Stimulated activated CD4-positive, alpha-beta T cell treated with anti-CD3 and anti-CD28 coated beads, Interleukin-1b, Interleukin-23, amount 100 ng/mL, for 4 hours (primary cell): ENCODE measurements at places on chromosomes 12 and 14.

- no peak for DNase-seq
These were observed 2.9 kb upstream of the BIN2 start for GRCh38 chr12:51326698-51327439.

- no peak for DNase-seq
These were observed 2.9 kb downstream of the RFX4 start for GRCh38 chr12:106585521-106586277.

GRCh38 chr12:34334953-34335743 is 312.9 kb downstream of the ALG10 start:
- no peak for DNase-seq

DNA sequence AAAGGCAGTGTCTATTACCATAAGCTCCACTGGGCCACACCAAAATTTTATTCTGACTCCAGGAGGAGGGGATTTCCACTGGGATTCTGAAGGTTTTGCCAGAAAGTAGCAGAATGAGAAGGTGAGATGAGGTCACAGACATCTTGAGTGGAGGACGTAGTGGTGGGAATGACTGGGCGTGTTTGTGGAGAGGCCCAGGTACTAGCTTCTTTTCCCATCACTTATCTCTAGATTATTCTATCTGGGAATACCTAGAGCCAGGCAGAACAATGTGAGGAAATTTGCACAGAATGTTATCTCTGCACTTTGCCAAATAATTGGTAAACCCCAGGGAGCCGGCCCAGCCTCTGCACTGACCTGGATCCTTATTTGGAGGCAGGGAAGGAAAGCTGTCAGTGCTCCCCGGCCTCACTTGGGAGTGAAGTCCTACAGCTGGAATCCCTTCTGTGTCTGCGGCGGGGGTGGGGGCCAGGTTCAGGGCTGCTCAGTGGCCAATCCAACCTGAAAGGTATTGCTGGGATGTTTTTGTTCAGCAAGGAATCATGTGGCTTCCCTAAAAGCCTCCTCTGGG is 129.4 kb downstream of the C12orf75 start:
- no peak for DNase-seq

DNA sequence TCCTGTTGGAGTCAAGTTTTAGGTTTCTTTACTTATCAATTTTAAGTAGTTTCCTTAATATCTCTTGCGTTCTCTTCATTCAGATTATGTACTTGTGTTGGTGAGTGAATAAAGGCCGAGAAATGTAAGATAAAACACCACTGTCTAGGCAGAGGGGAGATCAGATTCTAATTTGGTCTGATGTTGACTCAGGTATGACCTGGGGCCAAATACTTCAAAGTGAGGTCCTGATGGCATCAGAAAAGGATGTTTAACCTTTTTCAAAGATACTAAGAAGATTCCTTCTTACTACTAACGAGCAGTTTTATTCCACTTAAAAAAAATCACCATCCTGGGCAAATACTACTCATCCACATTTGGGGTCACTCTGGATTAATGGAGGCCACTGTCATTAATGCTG is 26.9 kb downstream of the APPL2 start:
- no peak for DNase-seq

DNA sequence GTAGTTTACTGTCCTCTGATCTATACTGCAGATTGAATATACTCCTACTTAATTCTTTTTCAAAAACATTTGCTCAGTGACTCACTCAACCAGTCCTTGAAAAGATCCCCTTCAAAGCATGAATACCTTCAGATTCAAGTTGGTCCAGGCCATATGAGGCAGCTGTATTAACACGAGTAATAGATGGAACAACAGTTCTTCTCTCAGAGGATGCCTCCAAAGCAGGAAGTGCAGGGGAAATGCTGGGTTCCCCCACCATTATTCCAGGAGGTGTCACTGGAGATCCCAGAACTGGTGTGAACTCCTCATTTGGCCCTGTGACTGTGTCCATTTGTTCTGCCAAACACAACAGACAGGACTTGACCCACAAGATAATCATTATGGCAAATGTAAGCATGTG is 20.6 kb downstream of the ARMH4 start:
- DNase-seq = no peak

- no peak for DNase-seq
These were observed 8.0 kb downstream of the LRRC74A start for GRCh38 chr14:76834241-76834661.

- DNase-seq = no peak
These were observed 127.4 kb downstream of the HMGA2 start for GRCh38 chr12:65951697-65952096.

DNA sequence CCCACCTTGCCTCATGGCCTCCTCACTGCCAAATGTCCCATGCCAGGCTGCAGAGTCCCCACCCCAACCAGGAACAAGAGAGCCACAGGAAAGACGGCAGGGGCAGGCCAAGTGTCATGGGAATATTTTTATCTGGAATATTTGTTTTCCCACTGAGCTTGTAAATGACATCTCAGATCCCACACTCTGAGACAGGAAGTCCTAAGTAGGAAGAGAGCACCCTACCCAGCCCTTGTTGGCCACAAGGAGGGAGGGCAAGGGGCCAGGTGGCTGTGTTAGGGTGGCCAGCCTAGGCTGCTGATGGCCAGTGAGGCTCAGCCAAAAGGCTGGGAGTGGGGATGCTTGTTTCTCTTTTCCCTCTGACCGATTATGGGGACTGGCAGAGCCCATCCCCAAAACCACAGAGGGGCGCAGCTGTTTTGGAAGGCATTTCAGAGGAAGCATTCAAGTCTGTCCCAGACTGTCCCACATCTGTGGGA is 7.7 kb upstream of the MEG3 start:
- DNase-seq = no peak

DNA sequence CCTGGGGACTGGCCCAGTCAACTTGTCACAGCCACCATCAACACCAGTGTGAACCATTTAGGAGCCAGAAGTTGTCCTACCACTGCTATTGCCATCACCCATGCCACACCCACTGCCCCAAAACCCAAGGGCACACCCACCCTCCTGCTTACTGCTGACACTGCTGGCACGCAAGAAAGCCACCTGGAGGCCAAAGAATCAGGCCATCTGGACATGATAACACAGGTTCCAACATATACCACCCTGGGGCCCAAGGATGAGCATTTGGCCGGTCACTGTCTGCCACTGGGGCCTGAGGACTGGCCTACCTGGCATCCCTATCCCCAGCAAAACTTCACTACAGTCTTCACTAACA is 181.6 kb downstream of the MYRFL start:
- no peak for DNase-seq

DNA sequence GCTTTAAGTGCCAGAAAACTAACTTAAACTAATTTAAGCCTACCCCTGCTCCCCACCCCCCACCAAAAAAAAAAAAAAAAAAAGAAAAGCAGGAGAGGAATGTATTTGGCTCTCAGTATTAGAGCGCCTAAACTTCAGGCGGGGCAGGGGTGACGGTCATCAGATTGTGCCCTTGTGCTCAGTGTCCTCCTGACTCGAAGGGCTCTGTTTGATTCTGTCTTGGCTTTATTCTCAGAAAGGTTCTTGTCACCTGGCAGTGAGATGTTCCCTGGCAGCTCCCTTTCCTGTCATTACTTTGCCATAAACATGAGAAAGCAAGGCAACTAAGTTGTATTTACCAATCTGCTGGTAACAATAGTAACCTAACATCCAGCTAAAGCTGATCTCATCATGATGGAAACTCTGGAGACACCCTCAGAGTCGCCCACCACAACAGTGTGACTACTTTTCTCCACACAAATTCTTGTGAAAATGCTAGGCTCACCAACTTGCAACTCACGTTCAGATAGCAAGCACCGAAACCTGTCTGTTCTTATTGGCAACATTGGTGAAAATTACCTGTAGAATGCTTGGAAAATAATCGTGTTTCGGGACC is 39.0 kb upstream of the WNK1 start:
- DNase-seq = no peak

- DNase-seq = no peak
These were observed 8.8 kb upstream of the TEX22 start for GRCh38 chr14:105389534-105389933.

DNA sequence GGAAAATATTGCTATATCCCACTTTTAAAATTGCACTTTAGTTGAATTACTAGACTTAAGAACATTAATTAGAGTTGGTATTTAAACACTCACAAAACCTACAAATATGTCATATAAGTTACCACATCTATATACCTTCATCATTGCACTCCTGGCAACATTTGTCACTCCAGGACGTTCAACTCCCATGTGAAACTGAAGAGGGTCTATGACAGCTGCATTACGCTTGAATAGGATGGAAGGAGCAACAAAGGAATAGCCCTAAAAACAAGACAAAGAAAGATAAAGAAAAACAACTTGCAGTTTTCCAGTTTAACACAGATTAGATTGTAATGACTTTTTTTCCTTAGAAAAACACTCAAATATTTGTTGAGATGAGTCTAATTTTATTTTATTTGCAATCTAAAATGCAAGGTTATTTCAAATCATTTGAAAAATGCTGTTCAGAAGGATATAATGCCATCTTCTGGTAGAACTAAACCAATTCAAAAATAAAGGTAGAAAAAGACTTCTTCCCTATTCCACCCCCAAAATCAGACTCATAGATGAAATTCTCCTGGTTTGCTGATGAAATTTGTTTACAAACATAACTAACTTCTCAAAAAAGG is 84.3 kb upstream of the TTC7B start:
- DNase-seq = no peak

DNA sequence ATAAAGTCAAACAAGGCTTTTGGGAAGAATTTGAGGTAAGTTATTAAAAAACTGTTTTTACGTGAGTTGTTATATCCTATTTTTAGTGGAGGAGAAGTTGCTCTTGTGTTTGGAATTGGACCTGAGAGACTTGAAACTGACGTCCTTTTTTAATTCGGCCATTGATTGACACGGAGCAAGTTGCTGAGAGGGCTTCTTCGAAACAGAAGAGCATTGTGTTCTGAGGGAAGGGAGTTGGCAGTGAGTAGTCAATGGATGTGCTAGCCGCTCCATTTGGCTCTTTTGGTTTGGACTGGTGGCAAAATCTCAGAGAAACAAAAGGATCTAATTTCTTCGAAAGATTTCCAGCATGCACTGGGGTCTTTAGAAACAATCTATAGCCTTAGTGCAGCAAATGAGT is 37.3 kb downstream of the PTPN11 start:
- no peak for DNase-seq

- DNase-seq = no peak
These were observed 204.5 kb upstream of the TBX3 start for GRCh38 chr12:114888448-114888847.

- DNase-seq = no peak
These were observed 250.0 kb upstream of the E2F7 start for GRCh38 chr12:77315407-77315806.

- peak; percentile 78 for DNase-seq
These were observed 29.1 kb downstream of the SH2B3 start for GRCh38 chr12:111434680-111435338.

DNA sequence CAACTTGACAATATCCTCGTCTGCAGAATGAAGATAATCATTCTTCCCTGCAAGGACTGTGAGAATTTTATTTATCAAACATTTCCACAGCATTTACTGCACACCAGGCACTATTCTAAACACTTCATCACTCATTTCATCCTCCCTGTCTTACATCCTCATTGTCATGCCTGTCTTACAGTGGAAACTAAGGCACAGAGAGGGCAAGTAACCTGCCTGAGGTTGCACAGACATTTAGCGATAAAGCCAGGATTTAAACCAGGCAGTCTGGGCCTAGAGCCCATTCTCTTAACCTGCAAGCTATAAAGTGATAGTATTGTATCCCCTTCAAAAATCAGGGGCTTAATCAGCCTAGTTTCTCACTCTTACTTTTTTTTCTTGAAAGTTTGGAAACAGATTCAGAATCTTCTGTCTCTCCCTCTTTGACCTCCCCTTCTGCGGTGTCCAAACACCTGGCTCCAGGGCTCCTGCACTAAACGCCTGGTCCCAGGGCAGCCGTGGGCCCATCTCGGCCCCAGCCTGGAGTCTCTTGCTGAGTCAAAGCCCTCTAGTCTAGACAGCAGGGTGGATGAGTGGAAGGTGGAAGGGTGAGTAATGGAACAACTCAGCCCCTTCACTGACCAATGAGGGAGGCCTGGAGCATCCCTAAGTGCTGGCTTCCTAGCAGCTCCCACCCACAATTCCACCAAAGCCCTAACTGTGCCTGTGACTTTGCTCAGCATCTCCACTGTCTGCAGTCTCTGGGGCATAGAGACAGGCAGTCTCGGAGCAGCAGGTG is 12.5 kb downstream of the ISM2 start:
- no peak for DNase-seq

DNA sequence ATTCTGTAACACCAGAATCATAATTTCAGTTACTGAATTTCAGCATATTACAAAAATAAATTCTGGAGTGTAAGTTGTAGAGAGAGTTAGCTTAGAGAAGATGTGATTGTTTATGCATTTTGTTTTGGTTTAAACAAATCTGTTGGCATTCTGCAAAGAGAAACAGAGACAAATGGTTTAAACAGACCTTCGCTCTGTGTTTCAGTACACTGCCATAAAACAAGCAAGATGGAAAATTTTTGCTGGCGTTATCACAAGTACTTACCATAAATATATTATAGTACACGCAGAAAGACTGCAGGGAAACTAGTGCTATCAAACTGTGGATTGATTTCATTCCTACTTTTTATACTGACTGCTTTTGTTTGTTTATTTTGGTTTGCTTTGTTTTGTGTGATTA is 850.3 kb upstream of the FOXG1 start:
- no peak for DNase-seq

DNA sequence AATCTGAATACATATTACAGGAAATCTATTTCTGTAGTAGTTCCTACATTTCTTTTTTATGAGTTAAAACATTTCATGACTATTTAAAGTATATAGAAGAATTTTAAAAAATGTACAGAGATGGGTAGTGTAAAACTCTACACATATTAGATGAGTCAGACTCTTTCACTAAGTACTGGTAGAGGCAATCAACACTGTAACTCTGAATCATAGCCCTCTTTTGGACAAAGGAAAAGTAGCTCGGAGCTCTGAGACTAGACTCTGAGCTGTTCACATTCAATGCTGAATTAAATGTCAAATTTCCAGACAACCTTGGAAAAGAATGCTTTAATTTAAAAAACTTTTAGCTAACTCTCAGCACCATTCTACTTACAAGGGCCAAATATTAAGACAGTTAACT is 3.4 kb downstream of the PTCSC3 start:
- no peak for DNase-seq

DNA sequence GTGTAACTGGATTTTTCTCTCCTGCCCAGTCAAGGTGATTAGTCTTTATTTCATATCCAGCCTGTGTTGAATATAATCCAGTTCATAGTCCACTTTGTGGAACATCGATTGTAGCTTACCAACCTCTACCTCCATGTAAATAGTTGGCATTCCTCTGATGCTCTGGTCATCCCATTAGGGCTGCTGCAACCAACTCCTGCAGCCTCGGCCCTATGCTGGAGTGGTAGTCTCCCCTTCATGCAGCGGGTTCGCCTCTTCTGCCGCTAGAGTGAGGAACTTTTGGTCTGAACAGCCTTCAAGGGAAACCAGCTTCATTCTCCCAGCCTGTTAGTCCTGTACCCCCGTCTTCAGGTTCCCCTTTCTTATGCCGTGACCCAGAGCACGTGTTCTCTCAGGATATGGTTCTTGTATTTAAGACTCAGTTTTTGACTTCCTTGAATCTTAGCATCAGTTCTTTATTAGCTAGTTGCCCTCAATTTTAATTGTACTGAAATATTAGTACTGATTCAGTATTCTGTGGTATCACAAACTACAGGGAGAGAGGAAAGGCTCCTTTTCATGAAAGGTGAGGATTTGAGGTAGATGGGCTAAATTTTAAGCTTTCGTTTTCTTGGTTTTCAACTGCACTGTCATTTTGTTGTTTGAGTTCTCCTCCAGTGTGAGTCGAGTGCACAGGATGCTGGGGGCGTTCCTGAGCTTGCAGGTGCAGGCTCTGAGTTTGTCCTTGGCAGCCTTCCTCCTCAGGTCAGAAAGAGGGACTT is 33.2 kb downstream of the ZNF664 start:
- peak; percentile 13 for DNase-seq
